ENCODE measurements at places on chromosomes 4 and X. TPM values are rescaled to one million over a fixed set of nuclear protein-coding genes. Genes with fewer than 3 reads are reported as not detected.

DNA sequence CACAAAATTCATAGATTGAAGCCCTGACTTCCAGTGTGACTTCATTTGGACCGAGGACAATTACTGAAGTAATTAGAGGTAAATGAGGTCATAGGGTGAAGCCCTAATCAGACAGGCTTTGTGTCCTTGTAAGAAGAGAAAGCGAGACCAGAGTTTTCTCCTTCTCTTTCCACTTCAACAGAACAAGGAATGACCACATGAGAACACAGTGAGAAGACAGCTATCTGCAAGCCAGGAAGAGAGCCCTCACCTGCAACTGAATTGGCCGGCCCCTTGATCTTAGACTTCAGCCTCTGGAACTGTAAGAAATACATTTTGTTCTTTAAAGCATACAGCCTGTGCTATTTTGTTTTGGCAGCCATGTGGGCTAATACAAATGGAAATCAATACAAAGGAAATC is 67.1 kb upstream of the PRKG2 start:
- no peak for DNase-seq

GRCh38 chr4:80448056-80448455 is 112.5 kb downstream of the CFAP299 start:
- no peak for DNase-seq

The CT45A2 gene
- not detected for polyA plus RNA-seq

DNA sequence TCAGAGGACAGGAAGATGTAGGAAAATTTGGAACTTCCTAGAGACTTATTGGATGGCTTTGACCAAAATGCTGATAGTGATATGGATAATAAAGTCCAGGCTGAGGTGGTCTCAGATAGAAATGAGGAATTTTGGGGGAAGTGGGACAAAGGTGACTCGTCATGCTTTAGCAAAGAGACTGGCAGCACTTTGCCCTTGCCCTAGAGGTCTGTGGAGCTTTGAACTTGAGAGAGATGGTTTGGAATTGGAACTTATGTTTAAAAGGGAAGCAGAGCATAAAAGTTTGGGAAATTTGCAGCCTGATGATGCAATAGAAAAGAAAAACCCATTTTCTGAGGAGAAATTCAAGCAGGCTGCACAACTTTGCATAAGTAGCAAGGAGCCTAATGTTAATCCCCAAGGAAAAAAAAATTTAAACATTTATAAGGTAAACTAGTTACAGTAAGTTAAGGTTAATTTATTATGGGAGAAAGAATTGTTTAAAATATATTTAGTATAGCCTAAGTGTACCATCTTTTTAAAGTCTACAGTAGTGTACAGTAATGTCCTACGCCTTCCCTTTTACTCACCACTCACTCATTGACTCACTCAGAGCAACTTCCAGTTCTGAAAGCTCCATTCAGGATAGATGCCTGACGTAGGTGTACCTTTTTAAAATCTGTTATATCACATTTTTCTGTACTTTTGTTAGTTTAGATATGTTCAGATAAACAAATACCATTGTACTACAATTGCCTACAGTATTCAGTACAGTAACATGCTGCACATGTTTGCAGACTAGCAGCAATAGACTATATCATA is 101.2 kb downstream of the FAM13A start:
- DNase-seq = no peak
